ENCODE measurements at places on chromosomes 16 and 17.

- DNase-seq: no peak
These were observed 200.1 kb downstream of the SALL1 start for GRCh38 chr16:50950955-50951354.

- DNase-seq: no peak
These were observed 6.3 kb downstream of the VWA3A start for GRCh38 chr16:22098405-22099255.

GRCh38 chr16:63174801-63175200 is 1138.6 kb upstream of the CDH8 start:
- DNase-seq: no peak

GRCh38 chr16:24670623-24671454 is 58.6 kb upstream of the TNRC6A start:
- peak; percentile 75 for DNase-seq

- DNase-seq: no peak
These were observed 42.9 kb upstream of the MRTFB start for GRCh38 chr16:14028202-14028601.

DNA sequence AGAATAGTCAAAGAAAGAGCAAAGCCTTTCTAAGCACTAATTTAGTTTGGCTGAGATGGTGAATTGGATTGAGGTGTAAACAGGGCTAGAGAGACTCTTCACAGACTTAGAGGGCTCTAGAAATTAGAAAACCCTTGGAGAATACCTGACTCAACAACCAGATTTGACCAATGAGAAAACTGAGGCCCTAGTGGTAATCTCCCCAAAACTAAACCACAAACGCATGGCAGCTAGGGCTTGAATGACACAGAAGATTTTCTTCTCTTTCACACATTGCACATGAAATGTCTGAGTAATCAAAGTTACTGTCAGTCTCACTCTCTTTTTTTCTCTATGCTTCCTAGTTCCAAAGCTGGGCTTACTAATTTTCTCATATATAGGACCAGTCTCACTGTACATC is 314.5 kb upstream of the KCNJ16 start:
- no peak for DNase-seq

- DNase-seq: no peak
These were observed 4.2 kb downstream of the PYCARD start for GRCh38 chr16:31198207-31198882.

DNA sequence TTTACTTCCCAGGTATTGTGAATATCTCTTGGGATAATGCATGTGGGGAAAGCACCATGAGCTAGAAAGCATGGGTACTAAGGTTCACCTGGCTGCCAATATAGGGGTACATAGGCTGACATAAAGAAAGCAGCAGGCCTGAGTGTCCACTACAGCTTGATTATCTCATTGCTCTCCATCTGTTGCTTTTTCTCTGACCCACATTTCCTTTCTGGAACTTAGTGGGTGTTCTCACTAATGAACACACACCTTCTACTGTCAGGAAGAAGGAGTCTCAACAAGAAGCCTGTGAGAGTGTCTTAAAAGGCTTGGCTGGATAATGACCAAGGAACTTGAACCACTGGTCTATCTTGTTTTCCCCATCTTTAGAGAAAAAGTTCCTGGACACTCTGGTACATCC is 62.5 kb downstream of the CA10 start:
- DNase-seq: no peak

DNA sequence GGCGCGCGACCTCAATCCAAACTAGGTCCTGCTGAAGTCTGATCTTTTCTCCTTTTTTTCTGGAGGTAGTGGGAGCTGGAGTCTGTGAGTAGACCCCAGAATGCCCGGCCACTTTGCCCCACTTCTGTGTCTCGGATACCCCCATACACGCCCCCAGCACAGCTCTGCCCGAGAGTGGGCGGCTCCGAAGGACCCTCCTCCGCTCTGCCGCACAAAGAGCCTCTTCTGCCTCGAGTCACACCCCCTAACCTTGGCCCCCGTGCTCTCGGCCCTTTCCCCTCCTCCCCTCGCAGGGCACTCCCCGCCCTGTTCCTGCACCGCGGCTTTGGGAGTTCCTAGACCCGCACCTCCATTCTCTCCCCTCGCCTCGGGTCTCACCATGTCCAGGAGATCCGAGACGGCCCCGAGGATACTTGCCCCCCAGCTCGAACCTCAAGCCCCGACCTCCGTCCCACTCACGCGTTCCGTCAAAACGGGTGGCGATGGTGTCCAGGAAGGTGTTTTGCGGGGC is 476 bp downstream of the KCNH4 start:
- DNase-seq: peak; percentile 42

- no peak for DNase-seq
These were observed 13.8 kb upstream of the SPOP start for GRCh38 chr17:49691677-49692191.

DNA sequence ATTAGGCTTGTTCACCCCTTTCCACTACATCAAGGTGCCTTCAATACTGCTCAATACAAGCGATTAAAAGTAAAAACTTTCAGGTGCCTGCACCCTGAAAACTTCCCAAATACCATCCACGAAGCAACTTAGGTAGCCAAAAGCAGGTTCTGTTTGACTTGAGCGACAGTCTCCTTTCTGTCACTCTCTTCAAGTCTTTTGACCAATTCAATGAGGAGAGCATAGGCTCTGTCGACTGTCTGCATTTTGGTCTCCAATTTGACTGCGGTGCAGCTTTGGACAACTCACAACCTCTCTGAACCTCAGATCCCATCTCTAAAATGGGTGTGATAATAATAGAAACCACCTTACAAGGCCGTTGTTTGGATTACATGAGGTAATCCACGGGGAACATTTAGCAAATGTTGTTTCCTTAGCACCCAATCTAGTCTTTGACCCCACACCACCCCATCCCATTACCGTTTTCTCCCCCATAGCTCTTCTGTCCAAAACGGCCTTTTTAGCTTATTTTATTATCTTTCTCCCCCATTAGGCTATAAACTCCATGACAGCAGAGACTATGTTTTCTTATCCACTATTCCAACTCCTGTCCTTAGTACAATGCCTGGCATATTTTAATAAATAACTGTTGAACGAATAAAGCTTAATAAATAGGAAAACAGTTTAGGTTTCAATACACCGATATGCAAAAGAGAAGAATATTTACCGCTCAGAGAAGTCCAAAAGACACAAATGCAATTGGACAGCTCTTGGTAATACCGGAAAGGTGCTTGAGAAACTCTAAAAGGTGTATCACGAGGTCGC is 999 bp downstream of the MARF1 start:
- no peak for DNase-seq

- DNase-seq: no peak
These were observed 30.9 kb upstream of the CES5A start for GRCh38 chr16:55906123-55906522.

- DNase-seq: no peak
These were observed 30.3 kb downstream of the CDK5RAP3 start for GRCh38 chr17:48001197-48001596.

GRCh38 chr17:48375356-48375755 is 54.7 kb downstream of the SKAP1 start:
- no peak for DNase-seq

DNA sequence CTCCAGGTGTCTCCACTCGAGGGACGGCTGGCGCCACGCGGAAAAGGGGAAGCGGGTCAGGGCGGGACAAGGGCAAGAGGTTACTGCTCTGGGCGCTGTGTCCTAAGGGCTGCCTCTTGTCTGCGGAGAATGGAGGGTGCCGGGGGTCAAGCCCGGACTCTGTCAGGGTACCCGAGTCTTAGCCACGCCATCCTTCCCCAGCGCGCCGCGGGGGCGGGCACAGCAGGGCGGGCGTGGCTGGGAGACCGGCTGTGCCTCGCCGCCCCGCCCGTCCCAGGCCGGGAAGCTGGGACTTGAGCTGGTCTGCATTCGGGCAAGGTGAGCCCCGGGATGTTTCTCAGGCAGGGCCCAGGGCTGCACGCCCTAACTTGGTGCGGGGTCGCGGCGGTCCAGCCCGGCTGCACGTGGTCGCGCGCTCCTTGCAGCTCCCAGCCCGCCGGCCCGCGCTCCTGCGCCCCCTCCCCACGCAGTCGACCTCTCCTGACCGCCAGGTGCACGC is 6.2 kb upstream of the ACTG1 start:
- peak; percentile 55 for DNase-seq

DNA sequence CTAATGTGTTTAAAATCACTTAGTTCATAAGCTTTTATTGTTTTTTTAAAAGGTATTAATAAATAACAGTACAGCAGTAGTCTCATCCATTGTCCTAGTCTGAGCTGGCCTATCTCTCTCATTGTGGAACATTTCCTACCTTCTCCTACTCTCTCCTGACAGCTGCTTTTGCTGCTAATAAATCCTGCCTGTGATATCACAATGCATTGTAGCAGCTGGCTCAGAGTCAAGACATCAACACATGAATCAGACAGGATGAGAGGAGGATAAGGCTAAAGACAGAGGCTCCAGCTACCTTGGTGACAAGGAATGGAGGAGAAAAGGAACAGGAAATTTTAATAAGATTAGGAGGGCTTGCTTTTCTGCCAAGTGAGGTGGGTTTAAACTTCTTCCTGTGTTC is 626.1 kb downstream of the HS3ST4 start:
- DNase-seq: no peak

- DNase-seq: no peak
These were observed 40.4 kb downstream of the CDK5R1 start for GRCh38 chr17:32527146-32527545.

GRCh38 chr17:64736804-64737492 is 74.8 kb upstream of the SMURF2 start:
- DNase-seq: no peak

DNA sequence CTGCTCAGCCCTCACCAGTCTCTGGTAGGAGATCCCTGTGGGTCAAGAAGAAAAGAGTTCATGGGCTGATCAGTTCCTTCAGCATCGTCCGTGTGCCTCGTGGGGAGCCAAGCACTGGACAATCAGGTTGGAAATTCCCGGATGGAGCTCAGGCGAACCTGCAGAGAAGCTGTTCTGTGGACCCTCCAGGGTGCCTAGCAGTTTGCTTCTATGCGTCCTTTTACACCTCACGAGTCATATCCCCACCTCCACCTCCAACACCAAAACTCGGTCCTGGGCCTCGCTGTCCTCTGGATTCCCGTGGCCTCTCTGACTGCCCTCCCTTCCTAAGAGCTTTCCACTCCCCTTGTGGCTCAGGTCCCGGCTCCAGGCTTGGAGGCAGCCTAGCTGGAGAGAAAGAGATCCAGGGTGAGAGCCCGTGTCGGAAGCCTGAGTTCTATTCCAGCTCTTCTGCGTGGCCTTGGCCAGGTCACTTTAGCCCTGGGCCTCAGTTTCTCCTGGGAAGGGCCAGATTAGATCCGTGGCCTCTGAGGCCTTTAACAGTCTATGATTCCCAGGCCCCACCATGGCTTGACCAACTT is 26.2 kb upstream of the PIK3R6 start:
- DNase-seq: no peak

DNA sequence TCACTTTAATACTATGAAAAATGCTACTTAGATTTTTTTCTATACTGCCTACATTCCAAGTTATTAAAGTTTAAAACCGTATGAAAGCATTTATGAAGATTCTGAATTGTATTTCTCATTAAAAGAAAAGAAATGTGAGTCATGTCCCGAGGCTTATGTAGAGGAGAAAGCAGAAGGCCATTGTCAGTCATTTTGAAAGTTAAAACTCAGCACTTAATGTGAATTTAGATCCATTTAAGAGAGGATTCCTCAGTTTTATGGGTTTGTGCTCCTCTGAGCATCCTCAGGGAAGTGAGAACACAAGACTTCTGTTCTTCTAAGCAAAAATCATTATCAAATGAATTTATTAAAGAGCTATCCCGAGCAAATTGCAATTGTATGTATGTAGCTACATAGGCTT is 11.8 kb downstream of the C17orf75 start:
- DNase-seq: no peak

DNA sequence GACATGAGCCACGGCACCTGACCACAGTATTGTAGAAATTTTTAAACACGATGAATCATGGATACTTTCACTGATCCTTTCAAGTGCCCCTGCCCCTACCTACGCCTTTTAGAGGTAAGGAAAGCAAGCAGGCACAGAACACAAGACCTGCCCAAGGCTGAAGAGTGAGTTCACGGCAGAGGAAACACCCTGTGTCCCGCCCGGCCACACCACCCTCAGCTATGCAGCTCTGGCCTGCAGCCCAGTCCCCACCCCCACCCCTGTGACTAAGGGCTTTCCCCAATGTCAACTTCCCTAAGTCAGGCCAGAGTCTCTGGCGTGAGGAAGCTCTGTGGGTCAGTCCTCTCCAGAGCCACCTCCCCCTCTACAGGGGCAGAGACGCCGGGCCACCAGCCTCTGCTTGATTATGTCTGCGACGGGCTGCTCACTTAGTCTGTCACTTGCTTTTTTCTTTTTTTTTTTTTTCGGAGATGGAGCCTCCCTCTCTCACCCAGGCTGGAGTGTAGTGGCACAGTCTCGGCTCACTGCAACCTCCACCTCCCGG is 8.4 kb downstream of the SLC16A5 start:
- peak; percentile 68 for DNase-seq

- peak; percentile 57 for DNase-seq
These were observed 26.0 kb downstream of the TBC1D16 start for GRCh38 chr17:80009391-80010282.

GRCh38 chr17:47821031-47821423 is 567 bp downstream of the OSBPL7 start:
- DNase-seq: no peak

GRCh38 chr17:82041144-82041814 is 3.8 kb upstream of the DCXR start:
- no peak for DNase-seq

DNA sequence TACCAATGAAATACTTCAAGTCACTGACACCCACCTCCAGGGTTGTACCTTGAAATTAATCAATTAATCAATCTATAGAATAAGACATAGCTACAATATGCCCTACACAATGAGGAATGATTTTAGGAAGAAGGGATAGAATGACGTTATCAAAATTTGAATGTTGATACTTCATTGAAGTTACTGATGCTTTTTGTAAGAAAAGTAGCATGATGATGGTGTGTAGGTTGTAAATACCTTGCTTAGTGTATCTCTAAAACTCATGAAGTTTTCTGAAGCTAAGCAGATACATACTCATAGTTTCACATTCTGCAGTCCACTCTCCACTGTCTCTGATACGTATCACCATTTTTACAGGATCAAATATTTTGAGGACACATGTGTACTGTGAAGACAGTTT is 670.4 kb upstream of the GOT2 start:
- no peak for DNase-seq

- no peak for DNase-seq
These were observed 156.1 kb upstream of the CDH13 start for GRCh38 chr16:82470620-82471152.

- no peak for DNase-seq
These were observed 36.4 kb downstream of the SNX20 start for GRCh38 chr16:50644729-50645128.

GRCh38 chr17:41446806-41447205 is 6.0 kb upstream of the KRT38 start:
- DNase-seq: no peak

GRCh38 chr17:37239690-37240334 is 136.0 kb upstream of the C17orf78 start:
- DNase-seq: no peak

- DNase-seq: no peak
These were observed 50.3 kb downstream of the SCNN1G start for GRCh38 chr16:23232806-23233205.

DNA sequence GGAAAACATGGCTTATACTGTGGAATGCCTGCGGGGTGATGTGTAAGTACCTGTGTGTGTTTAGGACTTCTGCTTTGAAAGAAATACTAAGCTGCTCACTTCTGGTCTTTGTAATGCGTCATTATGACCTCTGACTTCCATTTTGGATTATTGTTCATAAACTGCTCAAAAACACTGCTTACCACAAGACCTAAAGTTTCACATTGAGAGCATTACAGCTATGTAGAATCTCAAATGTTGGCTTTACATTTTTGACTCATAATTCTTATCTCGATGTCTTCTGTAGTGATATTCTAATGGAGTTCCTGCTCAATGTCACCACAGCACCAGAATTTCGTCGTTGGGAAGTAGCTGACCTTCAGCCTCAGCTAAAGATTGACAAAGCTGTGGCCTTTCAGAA is 9.3 kb downstream of the UQCRC2 start:
- no peak for DNase-seq

Data from right cardiac atrium (tissue), 5 donors.